ENCODE measurements at places on chromosomes 2 and 18.

DNA sequence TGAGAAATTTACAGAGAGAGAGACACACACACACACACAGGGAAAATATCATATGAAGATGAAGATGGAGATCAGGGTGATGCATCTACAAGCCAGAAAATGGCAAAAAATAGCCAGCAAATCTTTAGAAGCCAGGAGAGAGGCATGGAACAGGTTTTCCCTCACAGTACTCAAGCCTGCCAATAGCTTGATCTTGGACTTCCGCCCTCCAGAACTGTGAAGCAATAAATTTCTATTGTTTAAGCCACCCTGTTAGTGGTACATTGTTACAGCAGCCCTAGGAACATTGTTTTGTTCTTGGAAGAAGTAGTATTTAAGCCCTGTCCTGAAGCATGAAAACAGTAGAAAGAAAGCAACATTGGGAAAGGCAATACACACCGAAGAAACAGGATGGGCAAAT, 292.0 kb upstream of the LRP1B start:
- no peak for DNase-seq

- DNase-seq, result no peak
Observed at GRCh38 chr18:50507120-50507590, 52.7 kb upstream of the MAPK4 start.

- no peak for DNase-seq
Observed at GRCh38 chr2:239202343-239202742, 198.5 kb downstream of the HDAC4 start.

DNA sequence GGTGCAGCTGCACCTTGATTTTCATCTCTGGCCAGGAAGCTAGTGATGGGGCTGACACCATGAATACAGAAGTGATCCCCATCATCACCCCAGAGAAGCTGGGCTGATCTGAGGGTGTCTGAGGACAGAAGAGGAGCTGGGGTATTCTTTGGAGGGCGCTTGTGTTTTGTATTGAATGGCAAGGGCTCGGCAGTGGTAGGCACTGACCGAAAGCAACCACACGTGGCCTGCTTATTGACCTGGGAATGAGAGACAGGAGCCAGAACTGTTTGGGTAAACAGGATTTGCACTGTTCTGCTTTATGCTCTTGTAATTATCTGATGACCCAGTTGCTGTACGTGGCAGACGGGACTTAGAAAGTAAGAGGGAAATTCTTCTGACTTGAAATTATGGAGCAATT, 62.6 kb upstream of the RPL31 start:
- no peak for DNase-seq

GRCh38 chr2:225040142-225040541, 2.1 kb downstream of the DOCK10 start:
- DNase-seq, result no peak

- no peak for DNase-seq
Observed at GRCh38 chr2:189798312-189799029, 14.2 kb downstream of the PMS1 start.

DNA sequence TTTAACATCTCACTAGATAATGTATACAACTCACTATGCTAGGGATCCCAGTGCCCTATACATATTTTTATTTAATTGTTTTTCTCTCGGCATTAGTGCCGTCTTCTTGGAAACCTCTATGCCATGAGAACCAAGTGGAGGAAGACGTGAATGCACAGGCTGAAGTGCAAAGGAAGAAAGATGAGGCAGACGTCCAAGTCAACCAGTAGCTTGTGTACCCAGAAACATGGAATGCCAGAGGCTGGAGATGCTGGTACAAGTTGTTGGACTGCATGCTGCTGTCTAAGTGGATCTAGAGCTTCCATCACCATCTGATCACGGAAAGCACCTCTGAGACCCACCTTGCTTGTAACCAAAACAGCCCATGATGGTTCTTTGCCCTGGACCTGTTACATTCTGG, 12.5 kb upstream of the GEMIN6 start:
- no peak for DNase-seq

DNA sequence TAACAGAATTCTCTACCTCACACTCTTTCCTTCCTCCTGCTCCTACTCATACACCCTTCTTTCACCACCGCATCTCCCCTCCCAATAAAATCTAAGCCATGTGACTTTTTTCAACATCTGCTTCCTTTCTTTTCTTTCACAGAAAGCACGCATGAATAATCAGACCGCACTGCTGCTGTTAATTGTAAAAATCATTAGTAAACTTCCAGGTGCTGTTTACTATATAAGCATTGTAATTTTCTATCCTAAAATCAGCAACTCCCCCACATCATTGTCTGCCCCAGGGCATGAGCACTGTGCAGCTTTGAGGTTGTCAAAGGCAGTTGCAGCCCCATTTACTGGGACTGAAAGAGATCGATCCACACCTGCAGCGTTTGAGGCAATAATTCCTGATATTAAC, 782.6 kb upstream of the ID2 start:
- DNase-seq, result no peak

GRCh38 chr2:71787476-71788185, 334.3 kb downstream of the DYSF start:
- no peak for DNase-seq

- peak; percentile 27 for DNase-seq
Observed at GRCh38 chr18:77650799-77651385, 401.2 kb downstream of the GALR1 start.

DNA sequence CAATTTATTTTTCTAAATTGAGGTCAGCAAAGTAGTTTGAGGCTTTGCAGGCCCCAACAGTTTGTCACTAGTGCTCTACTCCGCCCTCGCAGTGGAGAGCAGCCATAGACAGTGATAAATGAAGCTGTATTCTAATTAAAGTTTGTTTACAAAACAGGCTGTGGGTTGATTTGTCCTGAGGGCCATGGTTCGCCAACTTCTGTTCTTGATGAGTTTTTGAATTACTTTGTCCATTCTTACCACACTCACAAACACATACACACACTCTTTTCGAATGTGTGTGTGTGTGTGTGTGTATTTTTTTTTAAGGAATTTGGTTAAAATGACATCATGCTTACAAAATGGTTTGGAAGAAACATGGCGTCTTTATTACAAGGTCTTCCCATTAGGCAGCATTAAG, 68.6 kb downstream of the MTCL1 start:
- no peak for DNase-seq

GRCh38 chr2:230713331-230714135, 891 bp downstream of the CAB39 start:
- DNase-seq, result peak; percentile 23

DNA sequence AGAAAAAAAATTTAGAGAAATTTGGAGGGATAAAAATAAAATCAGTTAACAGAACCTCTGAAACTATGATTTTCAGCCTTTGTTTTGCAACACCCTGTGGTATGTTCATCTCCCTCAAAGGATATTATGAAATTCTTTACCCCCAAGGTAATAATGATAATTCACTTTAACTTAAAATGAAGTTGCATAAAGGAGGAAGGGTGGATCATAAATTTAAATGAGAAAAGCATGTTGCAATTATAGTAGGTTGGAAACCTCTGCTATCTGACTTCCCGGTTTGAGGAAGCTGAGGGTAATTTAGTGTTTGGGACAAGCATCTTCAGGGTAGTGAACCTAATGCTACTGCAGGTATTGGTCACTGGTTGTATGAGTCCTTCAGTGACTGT, 102.9 kb downstream of the BABAM2 start:
- no peak for DNase-seq

- no peak for DNase-seq
Observed at GRCh38 chr18:7642331-7642890, 75.3 kb downstream of the PTPRM start.

DNA sequence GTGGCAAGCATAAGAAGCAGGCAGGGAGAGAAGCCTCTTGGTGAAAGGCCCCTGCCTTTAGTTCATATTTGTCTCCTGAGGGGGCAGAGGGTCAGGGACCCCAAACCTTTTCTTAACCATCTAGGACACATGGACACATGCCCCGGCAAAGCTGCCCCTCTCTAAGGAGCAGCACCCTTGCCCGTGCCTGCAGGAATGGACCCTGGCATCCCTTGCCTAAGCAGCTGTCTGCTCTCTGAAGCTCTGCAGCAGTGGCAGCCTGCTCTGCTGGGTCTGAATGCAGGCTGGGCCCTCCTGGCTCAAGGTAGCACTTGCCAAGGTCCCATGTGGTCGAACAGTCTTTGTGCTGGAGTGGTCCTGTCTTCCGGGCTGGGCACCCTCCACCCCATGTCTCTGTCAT, 174.4 kb downstream of the CELF4 start:
- DNase-seq, result no peak

DNA sequence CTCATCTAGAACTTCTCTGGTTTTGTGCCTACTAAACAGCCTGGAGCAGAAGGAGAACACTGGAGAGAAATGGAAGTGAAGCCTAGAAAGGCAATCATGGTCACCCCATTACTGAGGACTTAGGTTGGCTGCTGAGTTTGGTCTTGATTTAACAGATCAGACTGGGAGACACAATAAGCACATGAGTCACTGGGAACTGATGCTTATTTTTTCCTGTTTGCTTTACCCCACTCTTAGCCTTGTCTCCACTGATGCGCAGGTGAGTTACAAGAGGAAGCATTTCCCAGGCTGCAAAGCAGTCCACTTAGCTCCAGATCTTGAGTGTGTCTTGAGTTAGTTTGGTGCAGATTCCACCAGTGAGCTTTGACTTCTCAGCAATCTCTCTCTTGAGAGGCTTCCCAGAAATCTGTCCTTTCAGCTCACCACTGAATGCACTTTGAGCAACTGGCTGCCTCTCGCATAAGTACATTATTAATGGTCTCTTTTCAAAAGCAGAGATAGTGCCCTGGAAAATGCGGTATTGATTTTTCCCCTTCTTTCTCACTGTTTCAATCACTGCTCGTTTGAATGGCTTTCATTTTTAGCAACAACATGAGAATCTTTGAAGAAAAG, 390.2 kb upstream of the SETBP1 start:
- DNase-seq, result no peak

DNA sequence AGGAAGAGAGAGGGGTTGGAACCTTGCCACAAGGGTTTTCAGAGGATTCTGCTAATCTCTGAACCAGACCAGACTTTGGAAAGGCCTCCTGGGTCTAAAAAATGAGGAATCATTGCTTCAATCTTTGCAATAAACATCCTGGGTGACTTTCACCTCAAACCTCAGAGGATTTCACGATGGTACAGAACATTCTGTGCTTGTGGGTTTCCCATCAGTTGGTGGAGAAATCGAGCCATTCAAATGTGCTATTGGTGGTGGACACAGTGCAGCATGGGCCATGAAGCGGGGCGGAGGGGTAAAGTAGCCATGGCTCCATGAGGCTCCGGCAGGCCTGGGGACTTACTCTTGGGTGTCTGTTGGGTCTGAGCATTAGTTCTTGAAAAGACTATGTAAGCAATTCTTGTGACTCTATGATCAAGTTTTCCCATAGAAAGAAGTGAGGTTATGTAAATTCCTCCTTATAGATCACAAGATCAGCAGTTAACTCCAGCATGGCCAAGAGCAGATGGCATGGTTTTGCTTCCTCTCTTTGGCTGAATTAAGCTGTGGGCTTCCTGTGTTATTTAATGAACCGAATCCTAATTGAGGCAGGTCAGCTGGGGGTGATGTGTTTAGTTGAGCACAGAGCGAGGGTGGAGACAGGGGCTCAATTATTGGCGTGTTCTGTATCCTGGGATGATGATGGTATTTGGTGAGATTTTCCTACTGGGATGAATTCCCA, 1.9 kb upstream of the IL1R2 start:
- no peak for DNase-seq

DNA sequence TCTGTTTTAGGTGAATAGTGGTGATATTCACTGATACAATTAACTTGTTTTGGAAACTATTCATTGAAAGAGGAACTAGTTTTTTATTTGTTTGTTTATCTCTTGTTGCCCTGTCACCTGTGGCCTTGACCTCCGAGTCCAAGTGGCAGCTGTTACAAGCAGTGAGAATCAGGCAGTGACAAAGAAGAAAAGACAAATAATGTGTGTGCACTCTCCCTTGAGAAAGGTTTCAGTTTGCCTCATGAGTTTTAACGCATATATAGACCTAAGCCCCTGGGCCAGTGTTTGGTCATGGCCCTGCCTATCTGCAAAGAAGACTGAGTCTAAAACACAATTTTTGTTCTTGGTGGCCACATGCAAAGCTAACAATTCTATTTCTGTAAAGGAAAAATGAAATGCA, 15.3 kb downstream of the KYNU start:
- no peak for DNase-seq

DNA sequence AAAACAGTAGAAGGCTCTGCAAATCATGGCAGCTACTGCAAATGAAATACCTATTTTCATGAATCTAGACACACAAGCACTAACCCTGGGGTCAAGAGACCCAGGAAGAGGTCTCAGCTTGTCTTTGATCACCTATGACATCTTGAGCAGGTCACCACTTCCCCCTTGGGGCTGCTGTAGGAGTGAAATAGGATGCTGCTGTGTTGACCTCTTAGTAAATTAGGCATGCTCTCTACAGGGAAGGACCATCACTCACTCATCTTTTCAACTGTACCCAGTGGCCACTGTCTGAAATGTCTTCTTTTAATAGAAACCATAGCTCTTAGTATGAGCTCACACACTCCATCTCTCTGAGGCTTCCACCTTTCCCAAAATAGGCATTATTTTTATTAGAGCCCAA, 83.8 kb downstream of the NCK2 start:
- DNase-seq, result no peak

DNA sequence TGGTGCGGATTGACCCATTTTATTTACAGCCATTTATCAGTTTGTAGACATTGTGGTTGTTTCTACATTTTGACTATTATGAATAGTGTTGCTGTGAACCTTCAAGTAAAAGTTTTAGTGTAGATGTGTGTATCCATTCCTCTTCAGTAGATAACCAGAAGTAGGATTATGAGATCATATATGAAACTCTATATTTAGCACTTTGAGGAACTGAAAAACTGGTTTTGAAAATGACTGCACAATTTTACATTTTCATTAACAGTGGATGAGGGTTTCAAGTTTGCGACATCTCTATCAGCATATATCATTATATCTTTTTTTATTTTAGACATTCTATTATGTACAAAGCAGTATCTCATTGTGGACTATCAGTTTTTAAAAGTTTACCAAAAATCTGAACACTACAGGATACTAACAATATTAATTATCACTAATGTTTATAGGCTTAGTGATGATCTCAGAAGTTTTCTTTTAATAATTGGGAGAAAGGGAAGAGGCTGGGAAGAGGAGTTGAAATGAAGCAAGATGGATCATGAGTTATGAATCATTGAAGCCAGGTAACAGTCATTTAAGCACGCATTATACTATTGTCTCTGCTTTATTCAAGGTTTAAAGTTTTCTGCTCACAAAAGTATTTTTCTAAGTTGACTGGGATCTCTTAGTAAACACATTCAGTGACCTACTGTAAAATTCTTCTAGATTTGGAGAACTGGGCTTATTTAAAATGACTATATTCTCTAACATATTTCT, 329.0 kb upstream of the LRATD1 start:
- DNase-seq, result no peak

- no peak for DNase-seq
Observed at GRCh38 chr2:55490554-55490953, 29.0 kb upstream of the CFAP36 start.

All from activated T-helper 9 cell treated with anti-CD3 and anti-CD28 coated beads, Interleukin-2, amount 50 U/mL, for 16 hours (primary cell).